ENCODE measurements at places on chromosomes 6 and 20.

GRCh38 chr20:58625585-58625984, 25.5 kb upstream of the STX16 start:
- no peak for DNase-seq

DNA sequence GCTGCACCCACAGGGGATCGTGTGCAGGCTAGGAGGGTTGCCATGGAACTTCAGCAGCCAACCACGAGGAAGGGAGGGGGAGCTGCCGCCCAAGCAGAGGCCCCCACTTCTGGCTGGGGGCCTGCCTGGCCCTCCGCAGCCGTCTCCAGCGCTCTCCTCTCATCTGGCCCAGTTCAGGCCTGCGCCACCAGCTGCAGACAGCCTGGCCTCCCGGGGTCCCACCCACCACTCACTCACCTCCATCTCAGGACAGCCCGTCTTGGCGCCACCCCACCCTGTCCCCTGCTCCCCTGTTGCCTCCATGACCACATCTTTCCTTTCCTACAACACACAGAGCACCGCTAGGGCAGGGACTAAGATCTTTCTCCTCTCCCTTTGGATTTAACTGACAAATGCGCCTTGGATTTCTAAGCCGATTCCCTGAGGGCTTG, 98.7 kb downstream of the ANKRD60 start:
- DNase-seq: no peak

- no peak for DNase-seq
Measured at GRCh38 chr6:113522376-113522775, 334.8 kb upstream of the MARCKS start.

DNA sequence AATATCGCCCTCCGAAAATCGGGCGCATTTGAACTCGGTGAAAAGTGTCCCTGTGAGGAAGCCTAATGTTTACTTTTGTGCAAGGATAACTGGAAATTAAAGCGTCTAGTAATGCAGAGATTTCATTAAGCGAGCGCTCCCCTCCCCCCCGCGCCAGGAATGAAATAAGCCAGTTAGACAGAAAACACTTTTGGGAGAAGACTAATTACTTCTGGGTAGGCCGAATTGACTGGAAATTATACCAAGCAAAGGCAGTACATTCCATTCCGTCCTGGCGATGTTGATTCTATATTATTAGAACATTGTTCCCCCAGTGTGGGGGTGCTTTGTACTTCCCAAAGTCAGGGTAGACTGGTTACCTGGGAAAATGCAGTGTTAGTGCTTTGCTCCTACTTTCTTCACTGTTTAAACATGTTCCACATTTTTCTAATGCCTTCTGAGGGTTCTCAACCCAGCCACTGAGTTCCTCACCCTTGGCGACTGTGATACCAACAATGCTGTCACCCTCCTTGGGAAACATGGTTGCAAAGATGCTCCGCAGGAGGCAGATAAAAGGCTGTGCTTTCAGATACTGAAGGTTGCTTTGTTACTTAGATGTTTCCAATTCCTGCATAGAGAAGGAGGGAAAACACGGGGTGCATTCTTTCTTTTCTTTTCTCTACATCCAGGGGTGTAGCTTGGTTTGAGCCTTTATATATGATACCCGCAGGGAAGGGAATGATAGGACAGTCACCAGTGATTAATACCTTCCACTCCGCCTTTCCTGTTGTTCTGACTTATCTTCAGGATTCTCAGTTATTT, 2.6 kb downstream of the GJA1 start:
- DNase-seq: peak; percentile 59

- DNase-seq: no peak
Measured at GRCh38 chr6:95017922-95018321, 559.4 kb upstream of the MANEA start.

DNA sequence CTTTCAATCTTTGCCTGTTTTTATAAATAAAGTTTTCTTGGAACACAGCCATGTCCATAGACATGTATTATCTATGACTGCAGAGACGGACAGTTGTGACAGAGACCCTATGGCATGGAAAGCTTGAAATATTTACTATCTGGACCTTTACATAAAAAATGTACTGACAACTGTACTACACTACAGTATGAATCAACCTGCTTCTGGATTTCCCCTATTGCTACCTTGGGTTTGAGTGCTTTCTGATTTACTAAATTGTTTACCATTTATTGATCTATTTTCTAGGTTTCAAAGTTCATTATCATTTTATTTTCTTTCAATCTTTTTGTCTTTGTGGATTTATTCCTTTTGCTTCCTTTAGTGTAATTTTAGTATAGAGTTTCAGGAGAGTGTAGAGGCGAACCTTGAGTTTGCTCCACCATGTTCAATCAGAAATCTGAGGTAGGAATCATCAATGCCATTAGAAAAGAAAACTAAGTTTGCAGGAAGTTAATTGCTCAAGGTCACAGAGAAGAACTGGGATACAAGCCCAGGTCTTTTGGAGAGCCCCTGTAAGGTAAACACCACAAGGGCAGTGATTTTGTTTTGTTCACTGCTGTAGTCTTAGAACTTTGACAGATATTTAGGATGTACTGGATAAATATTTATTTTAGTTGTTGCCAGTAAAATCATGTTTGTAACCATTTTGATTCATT, 352.8 kb upstream of the SYNCRIP start:
- no peak for DNase-seq

- DNase-seq: no peak
Measured at GRCh38 chr6:80527552-80528052, 421.1 kb downstream of the BCKDHB start.

- DNase-seq: no peak
Measured at GRCh38 chr6:44494011-44494501, 106.5 kb downstream of the CDC5L start.

DNA sequence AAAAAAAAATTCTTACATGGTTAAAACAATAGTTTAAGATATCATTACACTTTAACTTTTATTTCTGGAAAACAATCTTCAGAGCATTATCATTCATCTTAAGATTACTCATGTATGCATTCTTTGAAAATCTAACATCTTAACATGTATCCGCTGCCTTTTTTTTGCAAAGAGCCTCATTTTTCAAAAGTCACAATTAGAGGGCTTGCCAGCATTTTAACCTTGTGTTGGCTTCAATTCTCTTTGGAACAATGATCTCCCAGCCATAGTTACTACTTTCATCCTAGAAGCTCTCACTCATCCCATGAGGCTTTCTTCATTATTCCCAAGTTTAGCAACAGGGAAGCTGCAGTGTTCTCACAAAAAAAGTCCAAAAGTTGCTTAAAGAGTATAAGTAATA, 330.8 kb downstream of the BCKDHB start:
- no peak for DNase-seq

GRCh38 chr20:13687815-13688214, 49.1 kb upstream of the TASP1 start:
- no peak for DNase-seq

- DNase-seq: no peak
Measured at GRCh38 chr20:32019156-32019510, 8.9 kb downstream of the CCM2L start.

GRCh38 chr20:9163251-9163650, 94.4 kb downstream of the PLCB4 start:
- no peak for DNase-seq

GRCh38 chr6:149065658-149066556, 251.6 kb upstream of the TAB2 start:
- DNase-seq: no peak

- DNase-seq: no peak
Measured at GRCh38 chr6:129267028-129267427, 384.1 kb downstream of the LAMA2 start.

- no peak for DNase-seq
Measured at GRCh38 chr20:9088556-9088955, 19.7 kb downstream of the PLCB4 start.

DNA sequence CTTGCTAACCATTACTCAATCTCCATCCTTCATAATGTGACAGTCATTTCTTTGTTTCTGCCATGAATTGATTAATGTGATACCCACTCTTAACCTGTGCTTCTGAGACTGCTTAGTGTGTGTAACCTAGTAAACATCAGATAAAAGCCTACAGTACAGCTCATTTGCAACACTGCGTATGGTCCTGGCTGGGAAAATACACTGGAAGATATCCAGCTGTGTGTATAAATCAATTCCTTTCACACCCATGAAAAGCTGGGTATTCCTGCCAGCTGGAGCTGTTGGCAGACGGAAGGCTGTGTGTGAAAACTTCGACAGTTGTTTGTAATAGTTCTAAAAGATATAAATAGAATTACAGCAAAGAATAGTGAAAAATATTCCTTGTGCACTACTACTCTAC, 509.2 kb downstream of the FRK start:
- DNase-seq: no peak

DNA sequence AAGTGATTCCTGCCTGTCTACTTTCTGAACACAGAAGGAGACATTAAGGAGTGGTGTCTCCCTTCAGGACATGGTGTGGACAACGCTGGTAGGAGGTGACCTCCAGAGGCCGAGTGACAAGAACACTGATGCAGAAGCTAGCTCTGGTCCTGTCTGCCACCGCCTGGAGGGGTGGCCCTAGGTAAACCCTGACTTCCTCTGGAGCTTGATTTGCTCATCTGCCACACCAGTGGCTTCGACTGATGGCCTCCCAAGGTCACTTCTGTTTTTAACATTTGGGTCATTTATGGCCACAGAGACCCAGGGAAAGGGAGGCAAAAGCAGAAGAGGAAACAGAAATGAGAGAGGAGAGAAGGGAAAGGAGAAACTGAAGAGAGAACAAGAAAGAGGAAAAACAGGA, 49.4 kb upstream of the SLC22A23 start:
- no peak for DNase-seq

All from thyroid gland (tissue), 4 donors.